ENCODE measurements at places on chromosomes 13 and 19.

GRCh38 chr19:48221628-48222027 lies 34.1 kb downstream of the CARD8 start:
- no peak for DNase-seq

- DNase-seq, result no peak
These were observed 132 bp downstream of the SHD start for GRCh38 chr19:4279267-4279529.

GRCh38 chr13:29355029-29355428 lies 240.5 kb downstream of the SLC7A1 start:
- peak; percentile 47 for DNase-seq

- DNase-seq, result no peak
These were observed 304.0 kb downstream of the SPRY2 start for GRCh38 chr13:80036845-80037504.

DNA sequence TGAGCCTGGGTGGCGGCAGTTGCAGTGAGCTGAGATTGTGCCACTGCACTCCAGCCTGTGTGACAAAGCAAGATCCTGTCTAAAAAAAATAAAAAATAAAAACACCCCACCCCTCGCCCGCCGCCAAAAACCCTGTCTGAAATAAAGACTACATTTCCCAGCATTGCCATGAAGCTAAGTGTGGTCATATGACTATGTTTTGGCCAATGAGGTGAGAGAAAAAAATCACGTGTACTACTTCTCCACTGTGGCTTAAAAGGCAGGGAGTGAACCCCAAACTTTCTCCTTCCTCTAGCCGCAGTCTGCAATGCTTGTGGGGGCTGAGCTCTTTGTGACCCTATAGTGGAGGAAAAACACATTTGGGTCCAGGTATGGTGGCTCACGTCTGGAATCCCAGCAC lies 54.9 kb downstream of the COLGALT1 start:
- no peak for DNase-seq

- no peak for DNase-seq
These were observed 130.3 kb downstream of the RXFP2 start for GRCh38 chr13:31869582-31869981.

DNA sequence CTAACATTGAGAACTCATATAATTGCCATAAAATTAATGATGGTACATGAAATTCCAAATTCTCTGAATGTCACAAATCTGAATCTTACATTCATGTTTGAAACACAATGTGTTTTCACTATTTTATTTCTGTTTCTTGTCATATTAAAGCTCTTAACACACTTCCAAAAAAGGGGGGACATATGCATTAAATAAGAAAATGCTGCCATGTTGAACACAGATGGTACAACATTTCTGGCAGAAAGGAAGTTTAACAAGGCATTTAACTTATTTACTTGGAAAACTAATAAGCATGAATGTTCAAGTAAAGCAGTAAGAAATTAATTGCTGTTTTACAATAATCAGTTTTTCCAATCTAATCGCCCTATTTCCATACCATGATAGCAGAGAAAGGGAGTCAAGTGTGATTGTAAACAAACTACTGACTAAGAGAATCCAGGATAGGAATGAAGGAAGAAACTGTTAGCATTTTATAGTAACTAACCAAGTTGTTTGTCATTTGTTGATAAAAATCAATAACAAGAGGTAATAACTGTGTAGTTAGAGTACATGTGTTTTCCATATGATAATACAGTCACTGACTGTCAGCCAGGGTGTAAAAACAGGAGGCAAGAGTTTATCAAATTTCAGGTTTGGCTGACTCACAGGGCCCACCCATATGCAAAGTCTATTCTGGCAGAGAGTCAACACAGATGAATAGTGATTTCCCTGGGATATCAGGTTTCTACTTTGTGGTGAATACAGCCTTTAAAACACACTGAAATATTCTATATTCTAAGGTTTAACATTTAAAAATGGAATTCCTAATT lies 5.7 kb upstream of the FOXO1 start:
- peak; percentile 48 for DNase-seq

DNA sequence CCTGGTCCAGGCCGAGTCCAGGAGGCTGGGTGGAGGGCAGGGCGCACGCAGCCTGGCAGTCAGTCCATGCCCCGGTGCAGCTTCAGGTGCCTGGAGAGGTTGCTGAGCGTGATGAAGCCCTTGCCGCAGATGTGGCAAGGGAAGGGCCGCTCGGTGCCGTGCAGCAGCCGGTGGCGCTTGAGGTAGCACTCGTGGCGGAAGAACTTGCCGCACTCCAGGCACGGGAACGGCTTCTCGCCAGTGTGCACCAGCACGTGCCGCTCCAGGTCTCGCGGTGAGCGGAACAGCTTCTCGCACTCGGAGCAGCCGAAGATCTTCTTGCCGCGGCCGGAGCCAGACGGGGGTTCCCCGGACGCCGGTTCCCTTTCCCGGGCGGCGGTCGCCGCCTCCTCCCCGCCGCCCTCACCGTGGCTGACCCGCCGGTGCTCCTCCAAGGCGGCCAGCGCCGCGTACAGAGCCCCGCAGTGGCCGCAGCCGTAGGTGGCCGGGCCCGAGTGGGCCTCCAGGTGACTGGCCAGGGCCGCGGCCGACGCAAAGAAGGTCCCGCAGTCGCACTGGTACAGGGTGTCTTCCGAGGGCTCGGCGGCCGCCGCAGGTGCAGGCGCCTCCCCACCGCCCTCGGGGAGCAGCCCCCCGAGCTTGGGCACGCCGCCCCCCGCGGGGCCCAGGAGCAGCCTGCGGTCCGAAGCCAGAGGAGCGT lies 6.8 kb downstream of the FIZ1 start:
- DNase-seq, result no peak

- DNase-seq, result no peak
These were observed 25.9 kb downstream of the GRIN2D start for GRCh38 chr19:48419158-48419920.

DNA sequence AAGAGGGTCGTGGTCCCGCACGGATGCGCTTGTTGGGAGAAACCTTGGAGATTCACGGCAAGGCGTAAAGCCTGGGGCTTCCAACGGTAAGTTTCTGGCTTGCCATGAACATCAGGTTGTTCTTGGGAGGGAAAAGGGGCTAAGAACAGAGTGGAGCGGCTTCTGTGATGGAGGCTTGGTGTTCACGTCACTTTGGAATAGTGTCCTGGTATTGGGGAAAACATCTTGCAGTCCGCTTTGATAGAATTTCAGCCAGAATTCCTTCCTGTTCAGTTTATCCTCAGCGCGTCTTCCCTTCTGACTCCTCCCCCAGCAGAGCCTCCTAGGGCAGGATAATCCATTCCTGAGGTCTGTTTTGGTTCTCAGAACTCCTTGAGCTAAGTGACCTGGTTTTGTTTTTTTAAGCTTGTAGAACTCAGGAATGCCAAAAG lies 2.0 kb downstream of the KCTD15 start:
- no peak for DNase-seq

DNA sequence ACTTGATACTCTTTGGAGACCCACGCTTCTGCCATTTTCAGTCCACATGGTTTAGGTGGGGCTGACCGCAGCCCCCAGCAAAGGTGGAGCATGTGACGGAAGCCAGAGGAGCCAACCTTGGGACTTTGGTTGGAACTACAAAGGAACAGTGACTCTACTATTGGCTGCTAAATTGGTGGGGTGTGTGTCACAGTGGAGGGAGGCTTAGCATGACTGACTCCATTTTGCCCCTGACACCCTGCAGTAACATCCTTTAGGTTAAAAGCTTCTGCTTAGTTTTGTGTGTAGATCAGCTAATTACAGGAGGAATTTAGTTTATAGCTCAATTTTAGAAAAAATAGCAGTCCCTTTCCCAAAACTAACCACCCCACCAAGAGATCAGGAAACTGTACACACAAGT lies 6.6 kb downstream of the SDHAF1 start:
- DNase-seq, result no peak

GRCh38 chr19:47098608-47099007 lies 15.0 kb downstream of the ZC3H4 start:
- no peak for DNase-seq

- no peak for DNase-seq
These were observed 12.2 kb downstream of the NUFIP1 start for GRCh38 chr13:44976949-44977583.

DNA sequence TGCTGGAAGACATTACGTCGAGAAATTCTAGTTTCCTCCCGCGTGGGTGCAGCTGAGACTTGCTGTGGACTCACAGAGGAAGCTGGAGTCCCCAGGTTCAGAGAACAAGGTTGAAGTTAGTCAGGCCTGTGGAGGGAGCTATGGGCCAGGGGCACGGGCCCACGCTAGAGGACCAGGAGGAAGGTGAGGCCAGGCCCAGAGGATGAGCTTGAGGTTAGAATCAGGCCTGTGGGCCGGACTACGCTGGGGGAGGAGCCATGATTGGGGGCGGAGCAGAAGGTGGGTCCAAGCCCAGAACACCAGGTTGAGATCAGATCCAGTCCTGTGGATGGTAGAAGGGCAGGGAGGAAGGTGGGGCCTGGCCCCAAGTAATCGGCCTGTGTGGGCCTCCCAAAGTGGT lies 32.6 kb downstream of the ZNF846 start:
- DNase-seq, result no peak

GRCh38 chr19:57776764-57777296 lies 7.4 kb downstream of the ZNF586 start:
- no peak for DNase-seq

- no peak for DNase-seq
These were observed 125.1 kb downstream of the SIPA1L3 start for GRCh38 chr19:38032151-38032550.

DNA sequence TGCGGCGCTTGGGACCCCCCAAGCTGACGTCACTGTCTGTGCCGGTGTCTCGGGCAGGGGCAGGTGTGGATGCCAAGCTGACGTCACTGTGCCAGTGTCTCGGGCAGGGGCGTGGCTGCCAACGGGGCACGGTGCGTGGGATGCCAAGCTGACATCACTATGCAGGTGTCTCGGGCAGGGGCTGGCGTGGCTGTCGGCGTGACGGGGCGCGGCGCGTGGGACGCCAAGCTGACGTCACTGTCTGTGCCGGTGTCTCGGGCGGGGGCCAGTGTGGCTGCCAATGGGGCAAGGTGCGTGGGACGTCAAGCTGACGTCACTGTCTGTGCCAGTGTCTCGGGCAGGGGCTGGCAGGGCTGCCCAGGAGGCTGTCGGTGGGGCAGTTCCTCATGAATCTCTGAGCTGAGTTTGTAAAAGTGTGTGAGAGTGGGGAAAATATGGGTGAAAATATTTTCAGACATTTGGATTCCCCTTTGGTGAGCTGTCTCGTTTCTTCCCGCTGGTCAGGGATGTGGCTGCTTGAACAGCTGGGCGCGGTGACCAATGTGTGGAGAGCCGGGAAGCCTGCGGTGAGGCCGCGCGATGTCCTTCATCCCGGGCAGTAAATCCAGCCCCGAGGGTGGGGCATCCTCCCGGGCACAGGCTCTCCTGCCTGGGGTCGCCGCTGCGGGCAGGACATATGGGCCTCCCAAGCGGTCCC lies 25.2 kb downstream of the MCF2L start:
- no peak for DNase-seq

GRCh38 chr19:1130771-1131717 lies 27.2 kb downstream of the GPX4 start:
- DNase-seq, result no peak

- DNase-seq, result no peak
These were observed 6.3 kb downstream of the CIB3 start for GRCh38 chr19:16167055-16167454.

DNA sequence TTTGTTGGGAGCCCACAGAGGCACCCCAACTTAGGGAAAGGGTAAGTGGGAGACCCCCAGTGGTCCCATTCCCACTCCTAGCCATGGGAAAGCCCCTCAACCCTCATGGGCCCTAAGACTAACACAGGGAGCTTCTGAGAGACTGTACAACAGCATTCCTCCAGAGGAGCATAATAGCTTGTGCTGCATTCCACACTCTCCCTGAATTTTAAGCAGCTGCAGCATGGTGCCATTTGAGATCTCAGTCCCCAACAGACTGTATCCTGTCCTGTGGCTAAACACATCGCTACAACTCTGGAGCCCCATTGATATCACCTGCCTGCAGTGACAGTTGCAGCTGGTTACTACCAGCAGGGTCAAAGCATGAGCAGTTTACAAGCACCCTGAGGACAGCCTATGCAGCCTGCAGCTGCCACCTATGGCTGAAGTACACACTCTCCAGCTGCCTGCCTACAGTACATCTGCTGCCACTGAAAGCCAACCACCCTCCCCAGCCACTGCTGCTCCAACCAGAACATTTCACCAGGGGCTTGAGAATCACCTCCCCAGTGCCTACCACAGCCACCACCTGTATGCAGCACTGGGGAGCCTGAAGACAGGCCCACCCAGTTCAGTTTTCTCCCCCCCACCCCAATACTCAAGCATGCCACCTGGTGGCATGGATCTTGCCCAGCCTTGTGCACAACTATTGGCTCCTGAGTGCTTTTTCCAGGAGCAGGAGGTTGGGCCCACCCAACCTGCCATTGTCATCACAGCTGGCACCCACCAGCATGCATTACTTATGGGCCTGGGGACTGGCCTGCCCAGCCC lies 557.3 kb downstream of the GPC5 start:
- no peak for DNase-seq

DNA sequence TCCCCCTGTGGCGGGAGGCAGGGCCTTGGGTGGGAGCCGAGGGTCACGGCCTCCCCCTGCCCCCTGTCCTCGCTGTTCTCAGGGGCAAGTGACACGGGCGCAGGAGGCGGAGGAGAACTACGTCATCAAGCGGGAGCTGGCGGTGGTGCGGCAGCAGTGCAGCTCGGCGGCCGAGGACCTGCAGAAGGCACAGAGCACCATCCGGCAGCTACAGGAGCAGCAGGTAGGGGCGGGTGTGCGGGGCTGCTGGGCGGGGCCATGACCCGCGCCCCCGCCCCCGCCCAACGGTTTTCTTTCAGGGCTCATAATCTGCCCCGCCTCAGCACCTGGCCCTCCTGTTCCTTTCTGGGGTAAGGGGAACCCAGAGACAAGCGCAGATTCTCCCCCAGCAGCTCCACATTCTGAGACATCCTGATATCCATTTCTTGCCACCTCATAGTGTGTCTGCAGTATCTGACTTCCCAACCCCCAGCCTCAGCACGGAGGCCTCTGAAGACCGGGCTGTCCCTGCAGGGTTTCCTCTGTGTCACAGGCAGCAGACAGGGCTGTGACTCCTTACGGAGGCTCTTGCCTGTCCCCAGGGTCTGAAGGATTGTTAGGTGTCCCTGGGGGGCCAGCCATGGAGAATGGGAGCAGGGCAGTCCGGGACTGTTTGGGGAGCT lies 15.9 kb downstream of the PRR36 start:
- no peak for DNase-seq

DNA sequence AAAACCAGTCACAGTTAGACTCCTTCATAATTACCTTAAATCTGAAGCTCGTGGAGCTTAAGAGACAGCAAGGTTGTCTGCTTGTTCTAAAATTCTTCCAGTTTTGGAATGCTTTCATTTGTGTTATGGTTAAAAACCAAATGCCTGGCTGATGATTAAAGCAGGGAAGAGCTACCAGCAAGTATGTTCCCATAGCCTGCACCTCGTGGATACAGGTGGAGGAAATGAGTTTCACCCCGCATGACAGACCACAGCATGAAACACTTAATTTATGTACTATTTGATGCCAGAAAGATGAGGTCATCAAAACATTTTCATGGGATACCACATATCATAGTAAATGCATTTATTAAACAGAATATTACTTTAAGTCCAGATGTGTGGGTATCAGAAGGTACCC lies 416 bp upstream of the DOCK9 start:
- DNase-seq, result no peak

- peak; percentile 81 for DNase-seq
These were observed 59.0 kb downstream of the GSX1 start for GRCh38 chr13:27851096-27851850.

Measured in SHP77 treated with DMSO at 0.1 percent for 48 hours (cell line).